ENCODE measurements at places on chromosomes 6 and 20.
A peak's percentile ranks its signal among the peaks of the same experiment; 100 is the strongest.

DNA sequence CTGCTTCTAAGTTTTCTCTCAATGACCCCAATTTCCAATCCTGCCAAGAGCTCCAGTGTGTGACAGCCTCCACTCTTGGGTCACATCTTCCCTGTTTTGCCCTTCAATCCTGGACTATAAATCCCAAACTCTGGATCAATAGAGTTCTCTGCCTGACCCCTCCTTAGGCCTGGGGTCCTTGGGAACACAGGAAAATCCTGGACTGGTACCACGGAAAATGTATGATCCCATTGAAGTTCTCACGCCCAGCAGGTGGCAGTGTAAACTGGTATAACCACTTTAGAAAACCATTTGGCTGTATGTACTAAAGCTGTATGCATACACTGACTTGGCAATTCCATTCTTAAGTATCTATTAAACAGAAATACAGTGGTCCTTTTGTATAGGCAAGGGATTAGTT, 98.0 kb downstream of the SNAP25 start:
- peak; percentile 54 for DNase-seq

DNA sequence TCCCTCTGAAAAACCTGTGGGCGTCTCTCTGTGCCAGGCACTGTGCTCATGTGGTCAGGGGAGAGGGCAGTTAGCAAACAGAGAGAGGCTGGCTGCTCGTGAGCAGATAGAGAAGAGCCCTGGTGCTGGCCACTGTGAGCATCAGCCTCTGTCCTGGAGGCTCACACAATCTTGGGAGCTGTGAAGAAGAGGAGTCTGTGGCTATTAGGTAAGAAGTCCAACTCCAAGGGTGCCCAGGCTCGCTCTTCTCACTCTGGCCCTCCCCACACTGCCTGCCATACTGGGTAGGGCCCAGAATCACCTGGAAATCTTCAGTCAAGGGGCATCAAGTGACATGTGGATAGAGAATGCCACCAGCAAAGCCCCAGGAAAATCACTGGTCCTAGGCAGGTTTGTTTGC, 14.1 kb downstream of the SCML4 start:
- no peak for DNase-seq

- DNase-seq = peak; percentile 18
Measured at GRCh38 chr6:108648191-108648590, 87.5 kb downstream of the FOXO3 start.

DNA sequence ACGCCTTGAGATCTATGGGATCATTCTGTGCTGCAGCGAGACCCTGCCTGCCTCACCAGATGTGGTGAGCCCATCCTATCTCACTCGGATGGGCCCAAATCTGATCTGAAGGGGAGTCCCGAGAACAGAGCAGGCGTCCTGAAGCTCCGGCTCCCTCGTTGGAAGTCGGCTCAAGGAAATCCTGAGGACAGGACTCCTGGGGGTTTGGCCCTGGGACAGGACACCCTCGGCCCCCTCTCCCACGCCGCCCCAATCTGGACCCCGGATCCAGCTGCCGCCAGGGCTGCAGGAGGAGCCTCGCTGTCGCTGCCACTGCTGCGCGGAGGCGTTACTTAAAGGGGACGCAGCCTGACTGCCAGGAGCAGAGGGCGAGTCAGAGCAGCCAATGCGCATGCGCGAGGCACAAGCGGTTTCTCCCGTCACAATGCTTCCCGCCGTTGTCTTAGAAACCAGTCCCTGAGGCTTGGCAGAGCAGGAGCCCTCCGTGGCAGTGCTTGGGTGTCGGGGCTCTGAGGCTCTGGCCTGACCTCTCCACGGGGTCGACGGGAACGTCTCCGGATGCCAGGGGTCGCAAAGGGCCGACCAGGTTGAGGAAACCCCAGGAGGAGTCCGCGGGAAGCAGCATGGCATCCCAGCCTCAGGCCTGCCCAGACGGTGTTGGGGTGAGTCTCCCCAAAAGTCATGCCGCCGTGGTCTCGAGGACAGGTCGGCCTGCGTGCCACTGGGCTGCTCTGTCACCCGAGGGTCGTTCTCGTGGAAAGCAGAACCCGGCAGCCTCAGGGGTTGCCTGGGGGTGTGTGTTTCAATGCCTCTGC, 1567.8 kb upstream of the DEFB115 start:
- DNase-seq = no peak

GRCh38 chr6:49463612-49463967, 420 bp downstream of the CENPQ start:
- no peak for DNase-seq
